ENCODE measurements at places on chromosomes 4 and X. TPM values are rescaled to one million over a fixed set of nuclear protein-coding genes. Genes with fewer than 3 reads are reported as not detected.

The NDNF gene
- total RNA-seq, result 2.6 TPM

The FRMD7 gene
- total RNA-seq, result not detected

DNA sequence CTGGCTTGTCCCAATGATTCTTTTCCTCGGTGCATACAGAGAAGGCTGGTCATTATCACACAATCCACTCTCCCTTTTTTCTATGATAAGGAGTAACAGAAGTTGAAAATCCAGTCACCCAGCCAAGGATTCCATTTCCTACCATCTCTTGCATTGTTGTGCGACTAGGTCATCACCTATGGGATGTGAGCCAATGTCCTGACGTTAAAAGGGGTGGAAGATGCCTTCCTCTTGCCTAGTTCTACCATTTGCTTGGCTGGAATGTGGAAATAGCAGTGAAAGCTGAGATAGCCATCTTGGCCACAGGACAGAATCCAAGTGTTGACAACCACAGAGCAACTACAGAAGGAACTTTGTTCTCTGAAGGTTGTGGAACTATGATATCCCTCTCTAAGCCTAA, 132.2 kb upstream of the KIT start:
- H3K27ac ChIP-seq, result no peak overlapping the region
- no peaks in the 10 kb centered on the region for H3K27me3 ChIP-seq
- no peaks in the 10 kb centered on the region for H3K36me3 ChIP-seq
- no peaks in the 10 kb centered on the region for H3K4me1 ChIP-seq
- no peak for DNase-seq

DNA sequence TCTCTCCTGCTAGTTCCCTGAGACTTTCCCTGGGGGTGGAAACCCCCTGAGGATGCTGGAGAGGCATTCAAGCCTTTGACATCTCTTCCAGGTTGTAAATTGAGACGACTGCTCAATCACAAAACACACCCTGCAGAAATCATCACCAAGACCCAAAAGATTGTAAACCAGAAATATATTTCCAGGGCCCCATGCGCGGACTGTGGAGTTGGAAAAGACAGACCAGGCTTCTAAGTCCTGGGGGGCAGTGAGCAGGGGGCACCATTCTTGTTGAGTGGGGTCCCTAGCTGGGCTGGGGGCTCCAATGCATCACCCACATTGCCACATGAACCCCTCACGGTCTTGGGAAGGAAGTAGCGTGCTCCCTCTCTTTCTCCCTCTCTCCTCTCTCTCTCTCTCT, 87.9 kb upstream of the C4orf50 start:
- no peak overlapping the region for H3K4me3 ChIP-seq
- no peaks in the 10 kb centered on the region for H3K4me1 ChIP-seq
- no peak overlapping the region for H3K27ac ChIP-seq
- DNase-seq, result no peak
- H3K36me3 ChIP-seq, result no peaks in the 10 kb centered on the region
- no peaks in the 10 kb centered on the region for H3K27me3 ChIP-seq
